ENCODE measurements at places on chromosomes 12 and 14.

DNA sequence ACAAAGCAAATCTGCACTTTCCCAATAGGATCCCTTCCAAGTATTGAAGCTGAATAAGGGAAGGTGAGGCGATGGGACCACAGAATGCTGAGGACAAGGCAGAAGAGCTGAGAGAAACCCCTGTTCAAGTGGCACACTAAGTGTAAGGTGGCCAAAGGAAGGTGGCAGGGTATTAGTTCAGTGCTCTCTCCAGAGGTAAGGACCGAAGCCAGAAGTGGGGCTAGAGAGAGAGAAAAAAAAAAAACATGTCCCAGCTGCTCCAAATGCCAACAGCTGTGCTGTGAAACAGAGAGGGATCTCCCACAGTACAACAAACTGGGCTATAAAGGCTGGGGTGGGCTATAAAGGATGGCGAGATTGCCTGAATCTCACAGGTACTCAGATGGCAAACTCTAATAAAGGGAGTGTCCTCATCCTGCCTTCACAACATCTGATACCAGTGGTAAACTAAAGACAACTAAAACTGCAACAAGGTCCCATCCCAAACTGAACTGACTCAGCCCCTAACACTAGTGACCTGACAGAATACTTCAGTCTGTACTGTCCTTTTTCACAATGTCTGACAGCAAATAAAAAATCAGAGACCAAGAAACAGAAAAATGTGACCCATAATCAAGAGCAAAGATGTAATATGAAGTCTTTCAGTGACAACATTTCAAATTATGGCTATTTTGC, 47.9 kb downstream of the CDK17 start:
- DNase-seq = no peak

DNA sequence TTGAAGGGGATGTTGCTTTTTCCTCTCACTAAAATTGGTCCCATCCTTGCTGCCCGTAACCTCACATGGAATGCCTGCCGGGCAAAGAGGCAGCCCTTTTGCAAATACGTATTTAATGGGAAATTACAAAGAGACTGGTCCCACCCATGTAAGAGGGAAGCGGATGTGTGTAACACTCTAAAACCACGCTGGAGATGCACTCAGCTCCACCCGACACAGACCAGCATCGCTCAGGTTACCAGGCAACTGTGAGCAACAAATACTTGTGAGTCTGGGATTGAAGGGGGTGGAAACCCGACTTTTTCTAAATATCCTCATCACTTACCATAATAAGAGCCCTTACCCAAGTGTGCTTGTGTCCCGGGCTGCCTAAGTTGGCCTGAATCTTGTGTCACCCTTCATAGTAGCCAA, 47.7 kb downstream of the ELK3 start:
- peak; percentile 75 for DNase-seq

DNA sequence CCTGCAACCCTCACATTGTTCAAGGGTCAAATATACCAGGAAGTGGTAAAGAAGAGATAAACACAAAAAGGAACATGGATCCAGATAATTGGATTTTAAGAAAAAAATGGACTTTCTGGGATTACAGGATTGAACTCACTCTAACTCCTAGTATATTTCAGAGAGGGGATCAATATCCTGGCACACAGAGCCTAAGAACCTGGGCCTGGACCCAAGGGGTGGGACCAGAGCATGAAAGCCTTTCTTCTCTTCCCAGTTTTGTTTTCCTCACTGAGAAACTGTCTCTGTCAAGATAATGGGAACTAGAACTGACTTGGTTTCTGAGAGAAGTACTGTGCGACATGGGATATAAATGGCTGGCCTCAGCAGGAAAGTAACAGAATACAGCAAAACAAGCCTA, 422.8 kb upstream of the STXBP6 start:
- DNase-seq = no peak

DNA sequence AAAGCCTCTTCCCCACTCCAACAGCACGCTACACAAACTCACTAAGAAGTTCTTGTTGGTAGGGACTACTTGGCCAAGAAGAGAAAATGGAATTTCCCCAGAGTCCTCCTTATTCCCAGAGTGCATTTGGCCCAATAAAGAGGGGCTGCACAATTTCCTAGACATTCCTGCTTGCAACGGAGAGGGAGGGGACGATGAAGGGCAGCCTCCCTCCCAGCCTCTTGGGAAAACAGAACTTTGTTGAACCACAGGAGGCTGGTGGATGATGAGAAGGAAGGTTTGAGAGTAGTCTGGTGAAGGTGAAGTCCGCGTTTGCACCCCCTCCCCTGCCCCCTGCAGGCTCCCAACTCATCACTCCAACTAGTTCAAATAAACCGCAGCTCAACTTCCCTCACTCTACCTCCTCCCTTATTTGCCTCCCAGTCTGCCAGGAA, 19.1 kb upstream of the TBX3 start:
- DNase-seq = no peak

- no peak for DNase-seq
Measured at GRCh38 chr12:130765186-130765659, 49.1 kb upstream of the RIMBP2 start.

DNA sequence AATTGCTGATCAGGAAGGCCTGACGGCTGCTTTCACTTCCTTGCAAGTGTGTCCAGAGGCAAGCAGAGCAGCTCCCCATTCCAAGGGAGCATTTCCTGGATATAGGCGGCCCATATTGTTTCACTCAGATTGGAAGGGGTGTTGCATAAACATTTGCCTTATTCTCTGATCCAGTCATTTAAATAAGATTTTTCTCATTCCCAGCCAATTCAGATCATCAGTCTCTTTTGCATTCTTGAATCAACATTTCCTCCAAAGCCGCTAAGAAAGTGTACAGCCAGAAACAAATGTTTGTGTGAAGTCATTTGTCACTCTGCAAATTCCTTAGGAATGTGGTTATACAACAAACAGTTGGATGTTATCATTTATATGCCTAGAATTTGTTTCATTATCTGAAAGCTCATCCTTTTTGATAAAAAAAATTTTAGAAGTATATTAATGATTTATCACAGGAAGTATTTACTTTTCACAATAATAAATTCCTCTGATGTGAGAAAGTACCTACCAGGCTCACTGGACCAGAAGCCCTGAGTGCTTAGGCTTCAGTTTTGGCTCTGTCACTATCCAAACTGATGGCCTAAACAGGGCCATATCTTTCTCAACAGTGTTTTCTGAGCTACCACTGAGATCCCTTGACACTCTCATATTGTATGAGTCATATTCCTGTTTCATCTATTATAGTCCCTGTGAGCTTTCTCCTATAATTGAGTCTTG, 379.6 kb downstream of the CCDC91 start:
- no peak for DNase-seq

DNA sequence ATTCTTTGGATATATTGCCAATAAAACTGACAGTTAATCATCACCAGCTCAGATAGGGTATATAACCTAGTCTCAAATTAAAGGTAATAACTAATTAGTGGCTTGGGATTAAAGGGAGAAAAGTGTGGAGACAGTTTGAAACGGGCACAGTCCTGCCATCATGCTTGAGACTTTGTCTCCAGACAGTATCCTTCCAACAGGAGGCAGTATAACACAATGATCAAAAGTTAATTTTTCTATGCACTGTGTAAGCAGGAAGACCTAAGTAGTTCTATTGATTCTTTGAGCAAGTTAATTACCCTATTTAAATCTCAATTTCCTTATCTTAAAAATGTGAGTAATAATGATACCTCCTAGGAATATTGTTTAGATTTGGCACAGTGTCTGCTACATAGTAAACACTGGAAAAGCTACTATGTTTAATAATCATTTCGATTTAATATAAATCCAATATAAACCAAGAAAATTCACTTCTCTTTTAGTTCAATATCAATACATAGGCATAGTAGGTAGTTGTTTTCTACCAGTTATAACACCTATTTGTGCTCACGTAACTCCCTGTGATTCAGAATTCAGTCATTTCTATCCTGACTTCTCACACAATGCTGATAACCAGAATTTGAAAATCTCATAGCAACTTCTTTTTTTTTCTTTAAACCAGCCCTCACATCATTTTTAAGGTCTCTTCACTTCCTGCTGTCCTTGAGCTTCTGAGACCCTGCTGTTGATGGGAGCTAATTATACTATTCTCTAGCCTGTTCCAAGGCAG, 53.7 kb downstream of the GALNT4 start:
- peak; percentile 33 for DNase-seq

GRCh38 chr12:51240971-51241370, 2.3 kb downstream of the DAZAP2 start:
- no peak for DNase-seq

GRCh38 chr14:81662066-81662465, 128.4 kb upstream of the SEL1L start:
- no peak for DNase-seq

DNA sequence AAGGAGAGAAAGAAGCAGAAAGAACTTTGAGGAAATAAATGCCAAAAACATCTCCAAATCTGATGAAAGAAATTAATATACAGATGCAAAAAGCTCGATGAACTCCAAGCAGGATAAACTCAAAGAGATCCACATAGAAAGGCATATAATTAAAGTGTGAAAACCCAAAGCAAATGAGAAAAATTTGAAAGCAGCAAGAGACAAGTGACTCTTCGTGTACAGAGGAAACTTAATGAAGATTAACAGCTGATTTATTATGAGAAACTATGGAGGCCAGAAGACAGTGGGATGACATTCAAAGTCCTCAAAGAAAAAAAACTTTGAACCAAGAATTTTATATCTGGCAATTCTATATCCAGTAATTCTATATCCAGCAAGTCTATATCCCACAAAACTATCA, 163.0 kb upstream of the TMCC3 start:
- DNase-seq = no peak

DNA sequence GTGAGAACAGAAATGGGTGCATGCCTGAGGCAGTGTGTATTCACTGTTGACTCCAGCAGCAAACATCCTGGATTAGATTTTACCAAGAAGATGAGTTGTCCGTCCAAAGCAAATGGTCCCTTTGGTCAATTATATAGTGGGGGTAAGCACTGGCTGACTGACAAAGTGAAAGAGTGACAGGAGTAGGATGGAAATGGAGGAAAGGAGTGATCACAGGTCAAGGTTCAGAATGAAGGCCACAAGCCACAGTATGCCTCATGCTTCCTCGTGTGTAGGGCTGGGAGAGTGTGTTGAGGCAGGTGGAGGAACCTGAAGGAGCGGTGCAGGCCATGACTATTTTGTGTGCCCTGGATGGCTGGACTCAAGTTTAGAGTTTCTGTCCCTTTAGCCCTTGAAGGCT, 14.3 kb downstream of the DHRS2 start:
- no peak for DNase-seq

DNA sequence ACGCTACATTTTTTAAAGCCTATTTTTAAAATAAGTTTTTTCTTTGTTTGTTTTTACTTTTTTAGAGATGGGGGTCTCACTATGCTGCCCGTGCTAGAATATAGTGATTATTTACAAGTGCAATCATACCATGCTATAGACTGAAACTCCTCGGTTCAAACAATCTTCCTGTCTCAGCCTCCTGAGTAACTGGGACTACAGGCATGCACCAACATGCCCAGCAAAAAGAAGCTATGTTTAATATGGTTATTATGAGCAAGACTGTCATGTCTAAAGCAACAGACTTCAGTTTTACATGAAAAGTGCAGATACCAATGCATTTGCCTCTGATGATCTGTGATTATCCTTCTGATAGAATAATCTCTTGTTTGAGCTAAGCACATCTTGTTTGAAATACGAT, 45.6 kb upstream of the SGPP1 start:
- DNase-seq = no peak

DNA sequence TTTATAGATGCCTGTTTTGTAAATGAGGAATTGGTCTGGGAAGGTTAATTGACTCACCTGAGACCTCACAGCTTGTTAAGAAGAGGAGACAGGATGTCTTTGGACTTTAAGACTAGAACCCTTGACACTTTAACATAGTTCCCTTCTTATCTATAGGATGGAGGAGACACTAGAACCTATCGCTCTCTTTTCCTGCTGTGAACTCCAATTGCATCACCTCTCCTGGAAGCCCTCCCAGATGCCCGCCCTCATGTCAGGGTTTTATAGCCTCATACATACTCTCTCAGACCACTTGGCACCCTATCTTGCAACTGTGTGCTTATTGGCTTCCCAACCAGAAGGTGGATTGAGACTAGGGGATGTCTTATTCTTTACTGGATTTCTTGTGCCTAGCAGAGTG, 2.5 kb upstream of the CTDSP2 start:
- DNase-seq = no peak

GRCh38 chr14:54121466-54122027, 164.9 kb upstream of the BMP4 start:
- no peak for DNase-seq

DNA sequence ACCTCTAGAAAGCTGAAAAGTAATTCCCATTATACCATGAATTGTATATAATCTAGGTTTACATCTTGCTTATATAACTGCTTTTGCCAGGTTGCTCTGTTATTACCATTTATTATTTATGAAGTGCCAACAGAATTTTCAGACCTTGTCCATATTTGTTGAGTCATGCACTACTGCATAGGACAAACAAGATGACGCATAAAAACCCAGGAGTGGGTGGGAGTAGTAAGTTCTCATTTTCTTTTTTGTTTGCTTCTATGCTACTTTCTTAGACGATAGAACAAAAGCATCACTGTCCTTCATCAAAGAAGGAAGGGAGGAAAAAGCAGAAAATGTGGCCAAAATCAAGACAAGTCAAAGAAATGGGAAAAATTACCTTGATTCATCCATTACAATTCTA, 119.0 kb upstream of the RASSF8 start:
- DNase-seq = no peak

GRCh38 chr12:73906757-73907156, 630.9 kb upstream of the ATXN7L3B start:
- no peak for DNase-seq

DNA sequence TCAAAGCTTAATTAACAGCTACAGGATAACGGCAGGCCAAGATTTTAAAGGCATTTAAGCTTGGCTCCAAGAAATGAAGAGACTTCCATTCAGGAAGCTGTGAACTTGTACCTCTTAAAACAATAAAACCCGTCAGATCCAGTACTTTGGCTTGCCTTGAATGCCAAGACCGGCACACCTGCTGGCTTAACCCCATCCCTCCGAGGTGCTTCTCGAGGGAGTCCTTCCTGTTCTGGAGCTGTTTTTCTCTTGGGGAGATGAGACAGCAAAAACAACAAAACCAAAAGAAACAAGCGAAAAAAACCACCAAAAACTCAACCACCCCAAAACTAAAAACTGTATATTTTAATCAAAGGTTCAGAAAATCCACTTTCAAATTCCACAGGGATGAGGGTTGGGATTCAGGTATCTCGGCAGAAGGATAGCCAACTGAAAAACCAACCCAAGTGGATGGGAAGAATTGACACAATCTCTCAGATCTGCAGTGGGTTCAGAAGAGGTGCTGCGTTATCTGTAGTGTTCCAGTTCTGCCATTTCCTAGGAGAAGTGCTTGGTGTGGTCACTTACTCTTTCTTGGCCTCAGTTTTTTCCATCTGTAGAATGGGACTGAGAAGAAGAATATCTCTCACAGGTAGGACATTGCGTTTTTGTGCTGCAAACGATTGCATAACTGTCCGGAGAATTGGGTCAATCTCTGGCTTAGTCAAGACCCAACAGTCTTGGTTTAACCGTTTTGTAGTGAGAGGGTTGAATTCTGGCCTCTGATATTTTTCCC, 420.1 kb downstream of the VRK1 start:
- no peak for DNase-seq

GRCh38 chr12:15733136-15733535, 56.1 kb downstream of the EPS8 start:
- DNase-seq = no peak

GRCh38 chr12:114846771-114847170, 162.8 kb upstream of the TBX3 start:
- no peak for DNase-seq
